Kidney epithelial cell (primary cell): ENCODE measurements at places on chromosomes 11 and 22. TPM values are rescaled to one million over a fixed set of nuclear protein-coding genes. Genes with fewer than 3 reads are reported as not detected.
A peak's percentile ranks its signal among the peaks of the same experiment; 100 is the strongest.

Gene MIAT
- total RNA-seq = 0.50 and 3.0 TPM in 2 replicates

Gene APLNR
- total RNA-seq = not detected in 2 replicates

Gene CYB5R3
- total RNA-seq = 85.0 and 116 TPM in 2 replicates

Gene FGF4
- total RNA-seq = not detected in 2 replicates

Gene F2
- not detected in 2 replicates for total RNA-seq

GRCh38 chr22:37581504-37581903 lies 1.6 kb upstream of the LGALS2 start:
- DNase-seq = no peak

- DNase-seq = no peak
Measured at GRCh38 chr11:22331771-22332170, 6.4 kb upstream of the SLC17A6 start.

GRCh38 chr22:36232715-36233401 lies 6.5 kb downstream of the APOL2 start:
- DNase-seq = no peak

GRCh38 chr11:97143463-97143862 lies 753.6 kb downstream of the JRKL start:
- DNase-seq = no peak

GRCh38 chr22:36442506-36443197 lies 38.8 kb downstream of the TXN2 start:
- no peak for DNase-seq

DNA sequence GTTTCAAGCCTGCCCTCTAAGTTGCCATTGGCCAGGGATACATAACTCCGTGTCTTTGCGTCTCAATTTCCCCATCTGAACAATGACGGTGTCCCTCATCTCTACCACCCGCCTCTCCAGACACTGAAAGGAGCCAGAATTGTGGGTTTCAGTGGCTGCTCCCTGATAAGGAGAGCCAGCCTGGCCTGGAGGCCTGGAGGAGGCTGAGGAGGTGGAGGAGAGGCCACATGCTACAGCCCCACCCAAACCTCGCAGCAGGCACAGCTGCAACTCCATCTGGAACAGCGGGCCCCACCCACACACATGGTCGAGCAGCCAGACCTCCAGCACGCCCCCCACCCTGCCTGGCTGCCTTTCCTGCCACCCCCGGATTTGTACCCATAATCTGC lies 34.4 kb upstream of the CD82 start:
- DNase-seq = no peak

DNA sequence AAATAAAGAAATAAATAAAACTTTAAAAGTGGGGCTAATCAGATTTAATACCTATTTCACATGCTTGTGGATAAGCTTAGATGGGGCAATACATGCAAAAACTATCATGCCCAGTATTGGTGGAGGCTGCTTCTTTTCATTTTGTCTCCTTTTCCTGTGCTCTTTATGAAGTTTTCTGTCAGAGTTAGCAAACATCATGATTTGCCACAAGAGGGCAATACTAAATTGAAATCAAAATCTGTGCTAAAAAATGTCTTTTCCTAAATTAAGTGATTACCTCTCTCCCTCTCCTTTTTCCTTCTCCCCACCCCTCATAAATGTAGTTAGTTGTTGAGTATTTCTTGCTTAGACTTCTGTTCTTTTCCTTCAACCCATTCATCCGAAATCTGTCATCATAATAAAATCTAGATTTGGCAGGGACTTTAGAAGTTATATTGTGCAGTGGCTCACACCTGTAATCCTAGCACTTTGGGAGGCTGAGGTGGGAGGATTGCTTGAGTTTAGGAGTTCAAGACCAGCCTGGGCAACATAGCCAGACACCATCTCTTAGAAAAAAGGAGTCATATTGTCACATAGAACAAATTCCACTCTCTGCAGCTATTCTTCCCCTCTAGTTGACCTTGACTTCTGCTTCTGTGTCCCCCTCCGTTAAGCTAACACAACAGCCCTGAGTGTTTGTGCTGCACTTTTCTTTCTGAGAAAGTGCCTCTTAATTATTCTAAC lies 4.7 kb upstream of the ARHGAP42 start:
- no peak for DNase-seq

GRCh38 chr11:102430158-102430836 lies 22.3 kb downstream of the TMEM123 start:
- DNase-seq = no peak

- DNase-seq = no peak
Measured at GRCh38 chr11:17150521-17150920, 57.3 kb downstream of the PIK3C2A start.

DNA sequence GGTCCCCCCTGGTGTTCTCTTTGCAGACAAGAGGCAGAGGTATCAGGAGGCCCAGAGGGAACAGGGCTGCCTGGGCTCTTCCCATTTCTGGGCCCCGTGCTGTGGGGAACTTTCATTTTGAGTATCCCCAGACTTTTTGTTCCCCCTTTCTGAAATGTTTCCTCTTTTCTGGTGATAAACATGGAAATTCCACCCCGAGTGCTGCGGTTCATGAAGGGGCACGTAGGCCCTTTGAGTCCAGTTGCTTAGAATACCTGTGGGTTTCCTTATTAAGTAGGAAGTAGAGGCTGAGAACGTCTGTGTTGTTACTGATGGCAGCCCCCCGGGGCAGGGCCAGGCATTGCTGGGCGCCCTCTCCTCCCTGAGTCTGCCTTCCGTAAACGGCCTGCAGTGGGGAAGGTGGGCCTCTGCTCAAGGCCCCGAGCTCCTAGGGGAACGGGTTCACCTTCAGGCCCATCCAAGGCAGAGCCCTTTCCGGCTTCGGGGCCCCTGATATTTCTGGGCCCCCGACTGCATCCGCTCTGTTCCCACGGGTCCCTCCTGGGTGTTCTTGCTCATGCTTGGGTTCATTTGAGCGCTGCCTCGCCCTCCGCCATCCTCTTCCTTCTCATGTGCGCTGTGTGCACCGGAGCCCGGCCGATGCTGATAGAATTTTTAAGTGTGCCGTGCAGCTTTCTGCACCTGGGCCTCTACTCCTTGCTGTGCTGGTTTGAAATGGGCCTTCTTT lies 12.0 kb downstream of the TBC1D22A start:
- DNase-seq = no peak

DNA sequence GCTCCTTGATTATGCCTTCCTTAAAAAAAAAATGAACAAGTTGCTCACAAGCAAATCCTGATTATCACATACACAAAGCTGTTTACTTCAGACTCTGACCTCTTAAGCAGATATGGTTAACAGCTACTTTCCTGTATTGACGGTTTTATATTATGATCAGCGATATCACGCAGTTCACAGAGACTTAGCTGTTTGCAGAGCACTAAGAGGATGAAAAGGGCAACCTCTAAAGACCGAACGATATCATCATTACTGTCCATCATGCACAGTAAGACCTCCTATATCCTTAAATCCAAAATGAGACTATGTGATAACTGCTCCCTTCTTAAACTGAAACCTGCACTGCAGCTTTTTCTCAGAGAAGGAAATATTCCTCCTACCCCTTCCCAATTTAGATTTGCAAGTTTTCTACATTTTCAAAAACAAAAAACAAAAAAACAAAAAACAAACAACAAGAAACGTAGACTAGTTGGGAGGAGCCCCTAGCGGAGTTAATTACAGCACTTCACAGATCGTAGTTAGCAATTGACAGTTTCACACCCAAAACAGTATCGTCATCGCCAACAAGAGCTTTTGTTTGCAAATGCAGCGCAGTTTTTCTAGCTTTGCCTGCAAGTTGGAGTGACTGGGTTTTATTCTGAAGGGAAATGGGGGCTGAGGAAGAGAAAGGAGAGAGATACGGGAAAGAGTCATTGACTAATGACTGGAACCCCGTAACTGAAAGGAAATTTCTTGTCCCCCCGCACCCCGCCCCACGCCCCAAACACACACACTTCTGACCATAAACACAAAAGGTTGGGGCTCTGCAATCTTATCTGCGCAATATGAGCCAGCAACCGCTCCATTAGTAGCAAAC lies 1.2 kb downstream of the DDX6 start:
- no peak for DNase-seq

DNA sequence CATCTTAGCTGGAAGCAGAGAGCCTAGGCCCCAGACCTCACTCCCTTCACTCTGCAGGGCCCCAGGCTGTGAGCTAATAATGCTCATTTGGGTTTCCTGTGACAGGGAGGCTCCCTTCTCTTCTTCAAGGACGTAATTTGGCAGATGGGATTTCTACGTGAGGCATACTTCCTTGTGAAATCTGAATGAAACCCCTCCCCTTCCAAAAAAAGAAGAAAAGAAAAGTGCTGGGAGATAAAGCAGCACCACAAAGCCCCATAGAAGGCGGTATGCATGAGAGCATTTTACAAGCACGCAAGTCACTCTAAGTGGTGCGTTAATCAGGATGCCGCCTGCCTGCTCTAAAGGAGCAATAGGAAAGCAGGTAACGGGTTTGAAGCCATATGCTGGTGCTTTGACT lies 5.7 kb downstream of the P2RX3 start:
- no peak for DNase-seq

DNA sequence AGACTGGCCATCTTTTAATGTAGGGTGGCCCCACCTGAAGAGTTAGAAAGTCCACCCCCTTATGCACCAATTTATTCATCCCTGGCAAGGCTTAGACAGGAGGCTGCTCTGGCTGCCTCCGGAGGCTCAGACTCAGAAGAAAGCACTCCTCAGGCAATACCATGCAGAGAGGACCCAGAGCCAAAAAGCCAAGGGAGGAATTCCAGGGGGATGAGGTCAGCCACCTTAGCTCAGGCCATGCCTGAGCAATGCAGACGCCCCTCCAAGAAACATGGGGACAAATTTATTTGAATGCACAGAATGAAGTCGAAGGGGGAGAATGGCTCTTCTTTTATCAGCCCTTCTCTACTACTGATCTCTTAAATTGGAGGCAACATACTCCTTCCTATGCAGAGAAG lies 39.7 kb upstream of the GLYAT start:
- no peak for DNase-seq

DNA sequence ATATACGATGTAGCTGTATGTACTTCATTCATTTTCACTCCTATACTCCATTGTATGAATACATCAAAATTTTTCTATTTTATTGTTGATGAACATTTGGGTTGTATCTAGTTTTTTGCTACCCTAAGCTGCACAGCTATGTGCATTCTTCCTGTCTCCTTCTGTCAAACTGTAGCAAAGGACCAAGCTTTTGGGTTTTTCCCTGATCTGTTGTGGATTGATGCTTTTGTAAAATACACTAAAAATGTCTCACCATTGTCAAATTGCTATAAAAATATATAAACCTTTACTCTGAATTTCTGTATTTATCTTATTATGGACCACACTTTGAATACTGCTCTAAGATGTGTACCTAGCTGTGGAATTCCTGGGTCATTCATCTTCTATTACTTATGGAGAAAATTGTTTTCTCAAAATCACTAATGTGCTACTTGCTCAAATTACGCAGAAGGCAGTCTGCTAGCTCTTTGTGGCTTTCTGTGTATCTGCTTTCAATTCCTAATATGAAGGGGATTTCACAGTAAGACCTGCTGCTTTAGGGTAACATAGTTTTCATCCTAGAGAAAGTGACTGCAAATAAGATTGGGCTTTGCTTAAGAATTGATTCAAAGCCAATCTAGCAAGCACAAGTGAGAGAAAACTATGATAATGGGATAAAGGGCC lies 123.4 kb downstream of the CYP2R1 start:
- DNase-seq = no peak

- DNase-seq = no peak
Measured at GRCh38 chr22:42410708-42411107, 21.5 kb downstream of the NFAM1 start.

DNA sequence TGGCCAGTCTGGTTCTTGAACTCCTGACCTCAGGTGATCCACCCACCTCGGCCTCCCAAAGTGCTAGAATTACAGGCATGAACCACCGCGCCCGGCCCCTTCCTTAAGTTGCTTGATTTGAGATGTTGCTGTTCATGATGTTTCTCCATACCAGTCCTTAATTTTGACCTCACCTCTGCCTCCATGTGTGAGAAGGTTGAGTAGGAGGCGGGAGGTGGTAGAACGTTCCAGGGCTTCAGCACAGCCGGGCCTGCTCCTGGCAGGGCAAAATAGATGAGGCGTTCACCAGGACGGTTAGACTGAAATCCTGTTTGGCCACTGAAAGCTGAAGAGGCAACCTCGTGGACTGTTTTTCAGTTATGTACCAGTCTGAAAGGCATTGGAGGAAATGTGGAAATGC lies 48.3 kb upstream of the SYT13 start:
- DNase-seq = no peak

- no peak for DNase-seq
Measured at GRCh38 chr11:47570651-47571356, 5.4 kb downstream of the PTPMT1 start.

DNA sequence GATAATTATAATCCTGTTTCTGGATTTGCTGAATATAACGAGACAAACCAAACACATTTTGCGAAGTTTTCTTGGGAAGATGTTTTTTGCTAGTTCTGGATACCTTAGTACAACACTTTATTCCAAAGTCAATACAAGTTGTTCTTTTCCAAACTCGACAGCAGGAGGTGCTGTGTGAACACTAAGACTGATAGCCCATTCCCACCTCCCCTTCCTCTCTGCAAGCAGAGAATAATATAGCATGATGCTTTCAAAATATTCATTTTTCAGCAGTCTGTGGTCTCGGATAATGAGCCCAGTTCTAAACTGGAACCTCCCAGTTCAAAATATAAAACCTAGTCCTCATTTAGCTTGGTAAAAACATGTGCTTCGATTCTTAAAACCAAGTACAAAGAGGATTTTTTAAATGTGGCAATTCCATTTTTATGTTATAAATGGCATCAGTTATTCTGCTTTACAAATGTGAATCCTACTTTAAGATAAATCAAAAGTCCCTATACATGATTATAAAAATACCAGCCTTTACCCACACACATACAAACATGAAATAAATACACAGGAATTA lies 129.1 kb downstream of the DCDC1 start:
- DNase-seq = peak; percentile 25

GRCh38 chr11:57316017-57316416 lies 8.7 kb downstream of the TNKS1BP1 start:
- DNase-seq = no peak

DNA sequence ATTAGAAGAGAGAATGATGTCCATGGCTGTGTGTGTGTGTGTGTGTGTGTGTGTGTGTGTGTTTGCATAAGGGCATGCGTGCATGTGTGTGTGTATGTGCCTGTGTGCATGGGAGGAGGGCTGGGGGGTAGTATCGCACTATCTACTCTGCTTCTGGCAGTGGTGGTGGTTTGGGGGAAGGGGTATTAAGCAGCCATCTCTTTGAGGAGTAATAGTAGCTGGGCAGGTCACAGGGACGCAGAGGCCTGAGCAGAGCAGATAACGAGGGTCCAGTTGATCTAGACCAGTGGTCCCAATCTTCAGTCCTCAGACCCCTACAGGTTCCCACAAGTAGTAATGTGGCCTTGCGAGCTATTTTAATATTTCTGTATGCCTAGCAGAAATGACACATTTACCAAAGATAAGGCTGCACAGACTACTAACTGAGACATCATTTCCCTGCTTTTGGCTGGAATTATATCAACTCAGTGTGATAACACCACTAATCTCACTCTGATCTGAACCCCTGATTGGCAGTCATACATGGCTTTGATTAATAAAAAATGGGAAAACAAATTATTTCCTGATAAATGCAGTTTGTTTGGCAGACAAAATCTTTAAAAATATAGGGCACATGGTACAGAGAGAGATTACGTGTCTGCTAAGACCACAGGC lies 354.3 kb downstream of the BUD13 start:
- DNase-seq = no peak

- no peak for DNase-seq
Measured at GRCh38 chr11:1225386-1226225, 2.7 kb downstream of the MUC5B start.

- no peak for DNase-seq
Measured at GRCh38 chr11:84358034-84358433, 1071.9 kb upstream of the CCDC90B start.
